ENCODE measurements at places on chromosomes 3 and 15.

DNA sequence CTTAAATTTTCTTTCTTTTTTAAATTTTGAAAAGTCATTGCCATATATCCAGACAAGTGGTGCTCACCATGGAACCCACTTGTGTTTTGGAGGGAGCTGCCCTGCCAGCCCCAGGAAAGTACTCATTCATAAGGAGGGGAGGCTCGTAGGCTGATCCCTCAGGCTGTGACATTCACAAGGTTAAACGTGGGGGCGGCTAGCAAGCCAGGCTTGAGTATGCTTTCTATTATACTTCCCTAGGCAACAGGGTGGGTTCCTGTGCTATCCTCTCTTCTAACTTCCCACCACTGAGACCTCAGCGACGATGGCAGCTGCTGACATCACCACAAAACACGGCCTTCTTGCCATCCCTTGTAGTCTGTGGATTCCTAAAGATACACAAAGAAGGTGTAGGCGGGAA is 160.5 kb upstream of the C2CD4B start:
- DNase-seq, result no peak

GRCh38 chr15:57529748-57530147 is 62.0 kb upstream of the MYZAP start:
- no peak for DNase-seq

DNA sequence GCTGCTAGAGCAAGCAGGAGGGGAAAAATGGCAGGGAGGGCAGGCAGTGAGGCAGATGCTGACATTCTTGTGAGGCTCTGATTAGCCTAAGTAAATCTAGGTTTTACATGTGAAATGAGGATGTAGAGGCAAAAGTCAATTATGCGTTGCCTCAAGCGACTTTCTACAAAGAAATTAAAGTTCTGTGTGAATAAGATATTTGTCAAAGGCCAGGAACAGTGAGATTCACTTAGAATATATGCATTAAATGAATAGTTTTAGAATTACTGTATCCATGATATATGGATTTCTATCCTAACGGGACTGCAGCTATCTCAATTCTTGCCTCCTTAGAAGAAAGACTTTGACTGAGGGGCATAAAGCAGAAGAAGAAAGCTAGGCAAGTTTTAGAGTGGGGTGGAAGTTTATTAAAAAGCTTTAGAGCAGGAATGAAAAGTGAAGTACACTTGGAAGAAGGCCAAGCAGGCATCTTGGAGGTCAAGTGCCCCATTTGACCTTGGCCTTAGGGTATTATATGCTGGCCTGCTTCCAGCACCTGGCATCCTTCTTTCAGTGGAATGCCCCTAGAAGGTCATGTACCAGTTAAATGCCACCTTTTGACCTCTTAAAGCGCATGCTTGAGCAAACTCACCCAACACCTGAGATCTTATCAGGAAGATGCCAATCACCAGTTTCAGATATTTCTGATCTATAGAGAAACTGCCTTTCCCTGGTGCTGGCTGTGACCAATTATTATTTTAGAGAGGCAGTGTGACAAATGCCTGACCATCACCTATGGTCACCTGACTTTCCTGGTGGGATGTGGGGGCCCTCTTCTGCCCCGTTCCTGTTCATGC is 38.2 kb downstream of the OSTN start:
- DNase-seq, result no peak

DNA sequence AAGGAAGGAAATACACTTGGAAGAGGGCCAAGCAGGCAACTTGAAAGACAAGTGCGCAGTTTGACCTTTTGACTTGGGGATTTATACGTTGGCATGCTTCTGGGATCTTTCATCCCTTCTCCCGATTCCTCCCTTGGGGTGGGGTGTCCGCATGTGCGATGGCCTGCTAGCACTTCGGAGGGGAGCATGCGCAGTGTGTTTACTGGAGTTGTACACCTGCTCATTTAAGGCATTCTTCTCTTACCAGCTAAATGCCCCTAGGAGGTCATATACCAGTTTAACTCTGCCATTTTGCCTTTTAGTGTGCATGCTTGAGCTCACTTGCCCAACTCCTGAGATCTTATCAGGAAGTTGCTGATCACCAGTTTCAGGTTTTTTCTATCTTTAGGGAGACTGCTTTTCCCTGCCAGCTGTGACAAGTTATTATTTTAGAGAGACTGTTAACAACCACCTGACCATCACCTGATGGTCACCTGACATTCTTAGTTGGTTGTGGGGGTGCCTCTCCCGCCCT is 63.5 kb downstream of the BFSP2 start:
- DNase-seq, result no peak

DNA sequence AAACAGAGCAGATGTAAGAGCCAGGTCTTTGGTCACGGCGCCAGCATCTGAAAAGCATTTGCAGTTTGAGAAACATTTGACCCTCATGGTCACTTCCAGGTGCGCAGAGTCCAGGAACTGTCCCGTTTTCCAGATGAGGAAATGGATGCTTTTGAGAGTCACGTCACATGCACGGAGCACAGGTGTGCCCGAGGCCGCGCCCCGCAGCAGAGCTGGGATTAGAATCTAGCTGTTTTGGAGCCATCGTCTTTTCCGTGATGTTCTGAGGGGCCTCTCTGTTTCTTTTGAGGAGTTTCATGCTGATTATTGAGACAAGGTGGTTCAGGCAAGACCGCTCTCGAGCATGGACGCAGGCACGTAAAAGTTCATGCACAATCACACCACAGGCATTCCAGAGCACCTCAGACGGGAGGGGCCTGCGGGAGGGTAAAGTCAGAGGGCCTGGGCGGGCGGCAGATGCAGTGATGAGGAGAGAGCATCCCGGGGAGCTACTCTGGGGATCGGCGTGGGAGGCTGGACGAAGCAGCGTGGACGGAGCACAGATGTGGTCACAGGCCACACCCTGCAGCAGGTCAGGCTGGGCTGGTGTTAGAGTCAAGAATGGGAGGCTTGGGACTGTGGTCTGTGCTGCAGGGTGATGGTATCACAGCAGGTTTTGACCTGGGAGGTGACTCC is 139.2 kb upstream of the MEF2A start:
- no peak for DNase-seq

DNA sequence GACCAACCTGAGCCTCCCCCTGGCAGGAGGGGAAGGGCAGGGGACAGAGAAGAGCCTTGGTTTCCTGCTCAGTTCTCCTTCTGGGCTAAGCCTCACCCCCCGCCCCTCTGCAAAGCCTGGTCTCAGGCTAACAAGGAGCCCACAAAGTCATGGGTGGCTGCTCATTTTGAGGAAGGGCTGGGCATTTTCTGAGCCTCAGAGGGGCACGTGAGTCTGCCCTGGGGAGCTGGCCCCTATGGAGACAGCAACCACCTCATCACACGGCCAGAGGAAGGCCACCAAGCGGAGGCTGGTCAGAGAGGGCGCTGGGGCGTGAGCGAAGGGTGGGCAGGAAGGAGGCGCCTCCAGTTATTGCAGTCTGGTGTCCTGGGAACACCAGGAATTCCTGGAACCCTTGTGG is 18.7 kb downstream of the ABTB1 start:
- no peak for DNase-seq

DNA sequence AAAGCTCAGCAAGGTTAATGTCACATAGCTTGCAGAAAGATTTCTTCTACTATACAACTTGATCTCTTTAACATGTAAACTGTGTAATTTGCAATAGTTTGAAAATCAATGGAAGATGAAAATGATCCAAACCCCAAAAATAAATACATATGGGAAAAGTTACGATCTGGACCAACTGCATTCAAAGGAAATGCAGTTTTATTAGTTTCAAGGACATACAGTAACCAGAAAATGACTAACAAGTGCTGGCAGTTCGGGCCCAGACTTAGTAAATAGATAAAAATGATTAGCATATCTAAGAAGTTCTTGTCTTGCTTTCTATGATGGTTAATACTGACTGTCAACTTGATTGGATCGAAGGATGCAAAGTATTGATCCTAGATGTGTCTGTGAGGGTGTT is 37.3 kb upstream of the LEKR1 start:
- DNase-seq, result no peak

GRCh38 chr3:138381950-138382715 is 33.8 kb downstream of the MRAS start:
- DNase-seq, result no peak

GRCh38 chr15:83961311-83961710 is 274.3 kb upstream of the GOLGA6L4 start:
- no peak for DNase-seq

DNA sequence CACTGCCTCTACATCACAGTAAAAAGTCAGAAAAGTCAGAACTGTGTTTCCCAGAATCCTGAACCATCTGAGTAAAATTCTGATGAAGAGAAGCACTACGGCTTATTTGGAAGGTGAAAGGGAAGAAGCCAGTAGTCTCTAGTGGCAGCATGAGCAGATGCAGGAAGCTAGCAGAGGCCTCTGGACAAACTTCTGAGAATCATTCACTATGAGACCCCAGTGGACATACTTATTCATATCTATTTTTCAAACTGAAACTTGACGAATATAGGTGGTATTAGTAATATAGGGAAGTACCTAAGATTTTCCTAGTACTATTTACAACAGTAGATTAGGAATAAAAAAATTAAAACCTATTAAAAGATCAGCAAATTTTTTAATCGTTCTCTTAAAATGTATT is 272.8 kb upstream of the TTC14 start:
- DNase-seq, result no peak

- no peak for DNase-seq
These were observed 1135.1 kb downstream of the TUSC7 start for GRCh38 chr3:117844676-117845075.

- peak; percentile 86 for DNase-seq
These were observed 17.9 kb downstream of the ARHGEF3 start for GRCh38 chr3:56783644-56784447.

DNA sequence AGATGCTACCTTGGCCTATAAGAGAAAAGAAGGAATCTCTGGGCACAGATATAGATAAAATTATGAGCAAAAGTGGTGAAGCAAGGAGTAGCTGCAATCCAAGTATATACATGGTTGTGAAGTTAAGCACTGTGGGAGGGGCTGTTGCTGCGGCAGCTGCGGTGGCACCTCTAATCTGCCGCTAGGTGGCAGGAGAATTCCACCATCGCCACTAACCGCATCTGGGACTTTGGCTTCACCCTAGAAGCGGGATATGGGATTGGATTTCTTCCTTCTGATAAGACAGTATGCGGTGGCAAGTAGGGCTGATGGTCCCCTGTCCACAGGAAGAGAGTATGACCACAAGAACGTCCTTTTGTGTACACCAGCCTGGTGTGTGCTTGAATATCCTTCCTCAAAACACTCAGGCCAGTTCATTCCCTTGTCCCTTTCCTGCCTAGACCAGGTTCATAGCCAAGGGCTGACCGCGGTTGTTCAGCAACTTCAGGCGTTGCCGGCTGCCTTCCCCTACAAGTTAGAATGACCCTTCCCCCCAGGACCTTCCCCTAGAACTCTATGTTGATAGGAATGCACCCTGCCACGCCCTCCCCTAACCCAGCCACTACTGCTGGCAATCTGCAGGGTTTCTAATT is 5.1 kb downstream of the MAGEL2 start:
- DNase-seq, result no peak

DNA sequence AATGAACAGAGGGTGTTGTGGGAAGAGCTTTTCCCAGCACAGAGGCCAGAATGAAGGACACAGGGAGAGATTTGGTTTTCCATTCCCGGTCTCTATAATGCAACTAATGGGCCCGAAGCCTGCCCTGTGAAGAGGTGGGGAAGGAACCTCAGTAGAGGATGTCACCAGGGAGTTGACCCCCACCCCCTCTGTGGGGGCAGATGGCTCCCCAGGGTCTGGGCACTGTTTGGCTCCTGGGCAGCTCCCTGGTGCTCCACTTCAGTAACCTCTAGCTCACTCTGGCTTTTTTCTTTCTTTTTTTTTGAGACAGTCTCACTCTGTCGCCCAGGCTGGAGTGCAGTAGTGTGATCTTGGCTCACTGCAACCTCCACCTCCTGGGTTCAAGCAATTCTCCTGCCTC is 109.1 kb upstream of the DLG1 start:
- no peak for DNase-seq

DNA sequence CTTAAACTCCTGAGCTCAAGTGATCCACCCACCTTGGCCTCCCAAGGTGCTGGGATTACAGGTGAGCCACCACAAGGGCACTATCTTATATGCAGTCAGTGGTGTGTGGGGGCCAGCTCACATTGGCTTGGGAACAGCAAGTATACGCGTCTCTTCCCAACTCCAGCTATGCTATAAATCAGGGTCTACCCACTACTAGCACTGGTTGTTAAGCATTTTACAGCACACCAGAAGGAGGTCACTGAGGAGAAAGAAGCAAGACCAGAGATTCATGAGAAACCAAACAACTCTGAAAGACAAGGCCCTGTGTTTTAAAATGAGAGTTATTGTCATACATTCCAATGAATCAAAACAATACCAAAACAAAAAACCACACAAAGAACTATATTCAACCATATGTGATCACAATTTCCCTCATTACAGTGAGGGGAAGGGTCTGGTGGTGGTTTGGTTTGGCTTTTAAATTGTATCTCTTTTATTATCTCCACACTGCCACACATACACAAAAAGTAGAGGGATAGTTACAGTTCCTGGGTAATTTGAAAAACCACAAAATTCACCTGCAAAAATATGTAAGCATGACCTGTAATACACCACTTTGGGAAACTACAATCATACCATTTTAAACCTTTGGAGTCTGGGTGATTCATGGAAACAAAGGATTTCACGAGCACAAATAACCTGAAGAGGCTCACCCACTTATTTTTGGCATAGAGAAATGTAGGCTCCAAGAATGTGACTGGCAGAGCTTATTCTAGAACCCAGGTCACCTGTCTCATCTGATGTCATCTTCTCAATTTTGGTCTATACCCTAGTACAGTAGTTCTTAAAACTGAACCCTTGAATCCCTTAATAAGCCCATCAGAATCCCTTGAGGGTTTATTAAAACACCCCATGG is 5.2 kb downstream of the MAGI1 start:
- DNase-seq, result no peak

- no peak for DNase-seq
These were observed 180.3 kb upstream of the ROBO2 start for GRCh38 chr3:76859596-76859995.

DNA sequence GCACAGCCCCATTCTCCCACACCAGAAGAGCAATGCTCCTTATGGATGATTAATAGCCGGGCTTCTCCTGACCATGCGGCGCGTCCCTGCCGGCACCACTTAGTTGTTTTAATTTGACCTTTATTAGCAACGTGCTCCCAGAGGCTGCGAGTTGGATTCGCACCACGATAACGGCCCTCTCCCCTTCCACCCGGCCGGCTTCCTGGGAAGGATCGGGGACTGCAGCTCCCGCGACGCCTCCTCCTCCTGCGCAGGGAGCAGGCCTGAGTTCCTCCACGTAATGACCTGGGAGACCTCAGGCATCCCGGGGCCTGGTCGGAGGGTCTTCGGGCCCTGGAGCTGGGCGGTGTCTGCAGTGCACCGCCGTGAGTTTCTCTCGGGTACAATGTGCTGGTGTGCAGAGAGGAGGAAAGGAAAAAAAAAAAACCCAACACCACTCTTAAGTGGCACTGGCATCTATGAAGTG is 243.3 kb upstream of the TOPAZ1 start:
- DNase-seq, result no peak

GRCh38 chr3:86244905-86245304 is 746.0 kb downstream of the VGLL3 start:
- no peak for DNase-seq
